ENCODE measurements at places on chromosomes 5 and 9. TPM values are rescaled to one million over a fixed set of nuclear protein-coding genes. Genes with fewer than 3 reads are reported as not detected.

The IFNA2 gene
- not detected for total RNA-seq

The SLC31A2 gene
- total RNA-seq, result 3.9 TPM

The PCDHGA12 gene
- 0.22 TPM for total RNA-seq

DNA sequence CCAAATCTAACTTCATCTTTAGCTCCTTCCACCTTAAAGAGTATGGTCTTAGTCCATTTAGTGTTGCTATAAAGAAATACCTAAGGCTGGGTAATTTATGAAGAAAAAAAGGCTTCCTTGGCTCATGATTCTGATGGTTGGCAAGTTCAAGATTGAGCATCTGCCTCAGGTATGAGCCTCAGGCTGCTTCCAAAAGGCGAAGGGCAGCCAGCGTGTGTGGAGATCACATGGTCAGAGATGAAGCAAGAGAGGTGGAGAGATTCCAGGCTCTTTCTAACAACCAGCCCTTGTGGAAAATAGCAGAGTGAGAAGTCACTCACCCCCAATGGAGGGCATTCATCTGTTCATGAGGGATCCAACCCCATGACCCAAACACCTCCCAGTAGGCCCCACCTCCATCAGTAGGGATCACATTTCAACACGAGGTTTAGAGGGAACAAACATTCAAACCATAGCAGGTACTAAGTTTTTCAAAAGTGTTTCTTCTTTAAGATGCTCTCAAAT lies 225.9 kb downstream of the SGCD start:
- DNase-seq, result no peak

GRCh38 chr9:32968101-32969011 lies 33.1 kb downstream of the APTX start:
- peak; percentile 46 for DNase-seq

DNA sequence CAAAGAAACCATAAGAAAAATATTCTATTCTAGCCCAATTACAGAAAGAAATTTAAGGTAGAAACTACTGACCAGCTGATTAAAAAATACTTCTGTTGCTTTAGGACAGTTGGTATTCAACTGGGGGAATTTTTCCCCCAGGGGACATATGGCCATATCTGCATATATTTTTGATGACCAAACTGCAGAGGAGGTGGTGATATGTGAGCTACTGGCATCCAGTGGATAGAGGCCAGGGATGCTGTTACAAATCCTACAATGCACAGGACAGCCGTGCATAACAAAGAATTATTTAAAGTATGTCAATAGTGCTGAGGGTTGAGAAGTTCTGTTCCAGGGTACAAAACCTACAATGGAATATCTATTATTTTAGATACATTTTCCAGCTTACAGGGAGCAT lies 24.0 kb downstream of the ZFR start:
- no peak for DNase-seq

DNA sequence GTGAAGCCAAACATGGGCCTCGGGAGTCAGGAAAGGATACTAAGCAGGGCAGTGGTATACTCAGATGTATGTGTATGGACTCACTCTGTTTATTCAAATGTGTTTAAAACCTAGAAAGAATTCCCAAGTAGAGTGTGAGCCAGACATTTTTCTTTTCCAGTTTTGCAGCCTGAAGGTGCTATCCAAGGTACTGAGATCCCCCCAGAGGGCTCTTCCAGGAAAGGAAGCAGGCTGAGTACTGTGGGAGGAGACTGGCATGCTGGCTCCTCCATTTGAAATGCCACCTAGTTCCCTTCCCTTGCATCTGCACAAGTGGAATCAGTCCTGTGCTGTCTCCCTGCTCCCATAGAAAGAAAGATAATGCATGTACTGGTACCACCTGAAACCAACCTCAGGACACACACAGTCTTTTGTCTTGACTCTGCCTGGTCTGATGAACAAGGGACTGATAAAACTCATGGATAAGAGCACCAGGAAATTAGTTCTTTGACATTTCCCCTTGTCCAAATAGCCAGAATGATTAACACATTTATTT lies 85.9 kb downstream of the HRH2 start:
- DNase-seq, result no peak

The CSF1R gene
- 1.5 TPM for total RNA-seq

DNA sequence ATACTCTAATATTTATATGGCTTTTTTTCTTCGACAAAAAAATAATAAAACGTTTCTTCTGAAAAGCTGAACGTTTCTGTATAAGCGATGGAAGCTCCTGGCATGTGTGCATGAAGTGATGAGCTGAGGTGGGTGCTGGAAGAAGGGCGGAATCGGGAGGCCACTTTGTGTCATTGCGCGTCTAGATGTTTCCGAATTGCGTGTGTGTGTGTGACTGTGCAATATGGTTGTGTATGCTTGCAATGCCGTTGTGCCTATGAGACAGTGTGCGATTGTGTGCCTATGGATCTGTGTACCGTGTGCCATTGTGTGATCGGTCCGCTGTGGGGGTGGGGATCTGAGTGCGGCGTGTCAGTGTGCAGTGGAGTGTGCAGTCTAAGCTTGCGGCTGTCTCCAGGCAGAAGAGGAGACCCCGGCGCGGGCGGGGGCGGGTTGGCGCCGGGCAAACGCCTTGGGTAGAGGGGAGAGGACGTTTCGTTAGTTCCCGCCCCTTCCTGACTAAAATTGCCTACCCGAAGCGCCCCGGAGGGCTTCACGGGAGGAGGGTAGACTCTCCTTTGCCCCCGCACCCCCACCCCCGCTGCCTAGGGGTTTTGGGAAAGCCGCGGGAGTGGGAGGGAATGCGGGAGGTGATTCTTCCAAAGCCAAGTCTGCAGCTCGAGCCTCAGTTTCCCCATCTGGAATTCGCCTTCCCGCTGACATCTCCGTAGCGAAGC lies 24.2 kb downstream of the PCDHGC5 start:
- DNase-seq, result peak; percentile 35

The PFN3 gene
- not detected for total RNA-seq

- peak; percentile 61 for DNase-seq
Measured at GRCh38 chr9:130010151-130010988, 32.6 kb downstream of the FNBP1 start.

The PAEP gene
- not detected for total RNA-seq

DNA sequence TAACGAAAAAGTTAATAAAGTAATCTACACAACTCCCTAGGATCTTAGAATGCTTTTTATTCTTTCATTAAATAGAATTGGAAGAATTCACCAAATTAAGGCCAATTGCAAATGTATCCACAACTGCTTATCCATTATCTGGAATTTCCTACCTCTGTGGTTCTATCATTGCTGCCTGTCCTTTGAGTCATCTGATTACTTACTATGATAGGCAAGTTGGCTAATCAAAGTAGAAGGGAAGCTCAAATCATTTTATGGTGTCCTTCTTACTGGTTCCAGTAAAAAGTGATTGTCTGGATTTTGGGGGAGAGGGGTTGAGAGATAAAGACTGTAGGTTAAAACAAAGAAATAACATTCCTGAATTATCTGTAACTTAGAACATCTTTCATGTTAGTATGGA lies 161.4 kb upstream of the GNA14 start:
- no peak for DNase-seq

- DNase-seq, result no peak
Measured at GRCh38 chr9:96156171-96156974, 145.6 kb downstream of the HSD17B3 start.

The PPIC gene
- total RNA-seq, result not detected

The CCDC192 gene
- total RNA-seq, result not detected

DNA sequence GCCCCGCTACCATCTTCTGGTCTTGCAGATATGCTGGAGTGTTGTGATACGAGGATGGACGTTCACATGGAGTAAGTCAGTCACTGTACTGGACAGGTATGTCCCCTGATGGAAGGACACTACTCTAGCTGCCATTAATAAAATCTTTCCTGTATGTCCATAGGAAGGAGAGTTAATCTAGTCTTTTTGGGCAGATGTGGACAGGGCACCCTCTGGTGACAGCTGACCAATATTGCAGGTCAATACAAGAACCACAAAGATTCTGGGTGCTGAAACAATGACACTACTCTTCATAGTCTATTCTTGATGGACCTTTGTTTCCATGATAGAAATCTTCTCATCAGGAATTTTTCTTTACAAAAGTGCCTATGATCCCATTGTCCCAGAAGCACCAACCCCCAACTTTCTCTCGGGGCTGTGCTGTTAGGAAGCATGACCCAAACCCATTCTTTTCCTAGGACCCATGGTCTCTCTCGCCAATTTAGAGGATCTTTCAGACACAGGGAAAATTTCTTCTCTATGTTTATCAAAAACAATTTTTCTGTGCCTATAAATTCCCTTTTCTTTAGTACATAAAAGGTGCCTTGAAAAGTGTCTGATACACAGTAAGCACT lies 376.9 kb downstream of the DTWD2 start:
- DNase-seq, result no peak

GRCh38 chr9:93820667-93821306 lies 134.4 kb downstream of the BARX1 start:
- no peak for DNase-seq

DNA sequence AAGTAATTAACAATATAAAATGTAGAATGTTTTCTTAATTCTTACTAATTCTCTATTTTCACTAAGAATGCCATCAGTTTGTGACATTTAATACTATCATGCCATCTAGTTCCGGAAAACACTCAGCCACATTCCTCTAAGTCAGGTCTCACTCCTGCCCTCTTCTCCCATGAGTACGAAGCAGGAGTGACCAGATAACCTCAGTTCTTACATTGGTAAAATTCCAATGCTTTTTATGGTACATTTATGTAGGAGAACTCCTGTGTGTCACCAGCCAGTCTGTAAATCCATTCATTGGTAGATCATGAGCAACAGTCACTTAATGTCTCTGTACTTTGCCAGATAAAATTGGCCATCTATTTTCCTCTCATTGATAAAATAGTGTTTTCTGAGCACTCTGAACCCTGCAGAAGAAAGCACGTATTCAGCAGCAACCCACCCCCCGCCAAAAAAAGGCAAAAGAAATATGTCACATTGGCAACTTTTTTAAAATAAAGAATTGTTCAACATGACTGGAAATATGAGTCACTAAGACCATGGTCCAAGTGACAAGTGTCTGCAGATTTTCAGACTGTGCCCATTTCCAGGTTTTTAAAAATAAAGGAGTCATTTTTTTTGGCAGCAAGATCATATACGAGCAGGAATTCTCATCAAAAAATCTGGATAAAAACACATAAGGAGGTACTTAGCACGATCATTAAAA lies 11.8 kb downstream of the GLIS3 start:
- no peak for DNase-seq

GRCh38 chr9:92971121-92971520 lies 23.8 kb downstream of the FGD3 start:
- DNase-seq, result no peak

The ARL14EPL gene
- total RNA-seq, result not detected

- no peak for DNase-seq
Measured at GRCh38 chr5:172486451-172486850, 32.1 kb upstream of the SH3PXD2B start.

All from naive thymus-derived CD8-positive, alpha-beta T cell (primary cell).